ENCODE measurements at places on chromosomes 6 and 20.

- DNase-seq, result no peak
Measured at GRCh38 chr6:71533939-71534379, 245.3 kb downstream of the OGFRL1 start.

- DNase-seq, result no peak
Measured at GRCh38 chr6:70113171-70113570, 189.7 kb downstream of the COL9A1 start.

GRCh38 chr20:1924910-1925861 lies 30.0 kb downstream of the SIRPA start:
- DNase-seq, result no peak

GRCh38 chr6:75266716-75267291 lies 17.8 kb downstream of the TMEM30A start:
- peak; percentile 36 for DNase-seq

DNA sequence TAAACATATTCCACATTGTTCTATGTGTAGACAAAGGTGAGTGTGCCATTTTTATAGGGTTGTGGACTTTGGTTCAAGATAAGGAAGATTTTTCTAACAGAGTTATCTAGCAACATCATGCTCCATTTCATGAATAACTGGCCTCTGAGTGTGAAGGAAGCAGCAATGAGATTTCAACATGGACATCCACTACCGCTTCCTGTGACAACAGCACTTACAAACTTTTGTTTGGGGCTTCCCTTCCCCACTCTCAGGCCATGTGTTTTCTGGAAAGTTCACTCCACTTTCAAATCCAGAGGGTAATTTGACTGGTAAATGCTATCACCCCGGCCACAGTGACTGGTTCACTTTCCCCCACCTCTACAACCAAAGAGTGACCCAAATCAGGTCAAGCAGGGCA lies 38.1 kb upstream of the PROKR2 start:
- no peak for DNase-seq

- DNase-seq, result no peak
Measured at GRCh38 chr20:24739746-24740145, 209.3 kb upstream of the CST7 start.

- peak; percentile 89 for DNase-seq
Measured at GRCh38 chr6:2931970-2932748, 29.1 kb upstream of the SERPINB9 start.

All from NCI-H526 (cell line).